Activated CD4-positive, alpha-beta T cell treated with anti-CD3 and anti-CD28 coated beads, Interleukin-2, amount 10 ng/mL, durations not matched to agents 24 days and 14 days (primary cell): ENCODE measurements at places on chromosomes 1 and 21.

- no peak for DNase-seq
These were observed 97.0 kb upstream of the C1orf174 start for GRCh38 chr1:3996846-3997705.

- peak; percentile 50 for DNase-seq
These were observed 43.9 kb downstream of the COQ8A start for GRCh38 chr1:226983992-226984364.

DNA sequence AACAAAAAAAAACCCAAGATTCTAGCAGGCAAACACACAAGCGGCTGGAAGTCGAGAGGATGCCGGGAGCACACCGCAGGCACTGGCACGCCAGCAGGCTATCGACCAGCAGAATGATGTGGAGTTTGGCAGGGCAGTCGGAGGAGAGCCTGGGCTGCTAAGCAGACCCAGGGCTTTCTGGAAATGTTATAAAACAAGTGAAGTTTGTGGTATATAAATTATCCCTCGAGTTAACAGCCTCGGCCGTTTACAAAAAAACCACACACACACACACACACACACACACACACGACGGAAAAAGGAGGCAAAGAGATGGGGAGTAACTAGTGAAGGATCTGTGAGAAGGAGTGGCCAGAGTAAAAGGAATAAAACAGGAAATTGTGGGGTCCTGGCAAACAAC lies 87.2 kb upstream of the IVNS1ABP start:
- DNase-seq = no peak

GRCh38 chr1:45924736-45925135 lies 121.3 kb downstream of the MAST2 start:
- no peak for DNase-seq

GRCh38 chr1:18339161-18339560 lies 141.6 kb upstream of the KLHDC7A start:
- no peak for DNase-seq

GRCh38 chr1:184870319-184870718 lies 104.0 kb downstream of the NIBAN1 start:
- DNase-seq = peak; percentile 66

GRCh38 chr1:70779571-70779970 lies 268.0 kb downstream of the PTGER3 start:
- DNase-seq = no peak

DNA sequence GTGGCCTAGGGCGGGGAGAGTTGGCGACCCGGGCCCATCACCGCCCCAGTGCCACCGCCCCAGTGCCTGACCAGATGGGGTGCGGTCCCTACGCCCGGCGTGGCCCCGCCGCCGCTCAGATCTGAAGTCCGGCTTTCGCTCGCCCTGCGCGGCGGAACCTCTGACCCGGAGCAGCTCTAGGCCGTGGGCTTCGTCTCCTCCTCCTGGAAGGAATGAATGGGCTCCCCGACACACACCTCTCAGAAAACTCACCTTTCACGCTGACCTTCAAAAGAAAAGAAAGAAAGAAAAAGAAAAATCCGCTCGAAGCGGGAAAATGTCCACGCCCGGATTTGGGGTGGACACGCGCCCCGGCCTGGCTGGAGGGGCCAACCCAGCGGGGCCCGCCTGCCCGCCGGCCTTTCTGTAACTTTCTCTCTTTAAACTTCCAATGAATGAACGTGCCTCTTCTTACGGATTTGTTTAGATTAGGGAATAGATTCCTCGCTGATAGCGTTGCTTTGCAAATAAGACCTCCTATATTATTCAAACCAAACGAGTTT lies 5.4 kb upstream of the SIM2 start:
- DNase-seq = no peak

DNA sequence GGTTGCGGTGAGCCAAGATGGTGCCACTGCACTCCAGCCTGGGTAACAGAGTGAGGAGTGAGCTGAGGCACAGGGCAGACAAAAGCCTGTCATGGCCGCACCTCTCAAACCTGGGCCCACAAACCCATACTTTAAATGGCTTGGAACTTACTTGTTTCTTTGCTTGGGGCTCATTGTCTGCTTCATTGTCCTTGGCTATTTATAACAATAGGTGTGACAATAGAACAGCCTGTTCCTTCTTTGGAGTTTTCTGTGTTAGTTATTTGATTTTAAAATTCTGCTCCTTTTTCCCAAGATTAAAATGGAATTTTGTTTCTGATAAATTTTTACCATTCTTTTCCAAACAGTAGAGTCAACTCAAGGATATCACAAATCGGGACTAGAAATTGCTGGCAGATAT lies 94.7 kb downstream of the PBX1 start:
- DNase-seq = no peak

DNA sequence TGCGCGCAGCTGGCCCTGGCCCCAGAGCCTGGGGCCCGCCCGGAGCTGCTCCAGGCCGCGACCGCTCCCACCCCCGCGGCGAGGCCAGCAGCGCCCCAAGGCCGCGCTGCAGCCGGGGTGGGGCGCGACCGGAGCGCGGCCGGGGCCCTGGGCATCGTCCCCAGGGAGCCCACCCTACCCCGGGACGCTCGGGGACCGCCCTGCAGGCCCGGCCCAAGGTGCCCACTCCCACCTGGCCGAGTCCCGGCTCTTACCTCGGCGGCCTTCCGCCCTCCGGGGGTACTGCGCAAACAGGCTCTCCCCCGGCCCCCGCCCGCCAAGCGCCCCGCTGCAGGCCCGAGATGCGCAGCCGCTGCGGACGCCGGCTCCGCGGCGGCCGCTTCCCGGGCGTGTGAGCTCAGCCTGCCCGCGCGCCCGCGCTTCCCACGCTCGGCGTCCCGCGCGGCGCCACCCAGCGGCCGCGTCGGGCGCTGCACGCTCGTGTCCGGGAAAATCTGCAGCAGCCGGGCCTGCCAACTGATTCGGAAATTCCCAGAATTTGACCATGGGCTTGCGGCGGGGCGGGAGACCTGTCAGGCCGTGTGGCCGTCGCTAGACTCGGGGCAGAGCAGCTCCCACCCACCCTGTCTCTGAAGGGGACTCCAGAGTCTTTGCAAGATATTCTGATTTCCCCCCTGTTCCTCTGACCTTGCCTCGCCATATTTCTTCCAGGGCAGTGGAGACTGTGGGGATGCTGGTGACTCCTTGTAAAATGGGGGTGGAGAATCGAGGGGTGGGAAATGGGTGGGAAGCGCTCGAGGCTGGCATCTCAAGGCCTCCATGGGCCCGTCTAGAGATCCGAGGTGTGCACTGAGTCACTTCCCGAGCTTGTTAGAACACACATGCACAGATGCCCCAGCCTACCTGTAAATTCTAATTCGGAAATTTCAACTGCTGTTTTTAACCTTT lies 41.9 kb downstream of the CD34 start:
- DNase-seq = peak; percentile 94

DNA sequence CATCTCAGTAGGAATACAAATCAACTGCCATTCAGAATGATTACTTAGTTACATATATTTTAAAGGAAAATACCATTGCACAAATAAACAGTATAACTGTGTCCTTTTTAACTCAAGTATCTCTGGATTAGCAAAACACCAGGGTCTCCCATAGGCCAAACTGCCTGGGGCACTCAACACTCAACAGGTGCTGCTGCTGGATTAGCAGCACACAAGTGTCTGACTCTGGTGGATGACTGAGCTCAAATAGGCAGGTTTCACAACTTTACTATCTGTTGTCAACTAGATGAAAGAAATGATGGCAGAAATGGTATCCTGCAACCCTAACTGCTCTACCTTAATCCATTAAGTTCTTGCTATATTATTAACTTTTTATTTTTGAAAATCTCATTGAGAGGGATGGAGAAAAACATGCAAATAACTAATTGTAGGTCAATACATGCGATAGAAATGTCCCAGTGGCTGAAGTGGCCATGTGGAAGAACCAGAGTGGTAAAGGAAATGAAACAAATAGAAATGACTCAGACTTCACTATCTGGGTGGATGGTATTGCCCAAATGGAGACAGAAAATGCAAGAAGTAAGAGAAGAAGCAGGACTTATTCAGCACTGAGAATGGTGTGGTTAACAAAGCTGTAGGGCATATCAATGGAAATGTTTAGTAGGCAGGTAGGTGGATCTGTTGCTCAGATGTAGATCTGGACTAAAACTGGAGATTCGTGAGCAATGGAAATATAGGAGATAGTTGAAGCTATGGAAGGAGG lies 90.8 kb upstream of the CCDC190 start:
- DNase-seq = no peak

- peak; percentile 70 for DNase-seq
These were observed 50.8 kb downstream of the HS2ST1 start for GRCh38 chr1:86965012-86965826.

DNA sequence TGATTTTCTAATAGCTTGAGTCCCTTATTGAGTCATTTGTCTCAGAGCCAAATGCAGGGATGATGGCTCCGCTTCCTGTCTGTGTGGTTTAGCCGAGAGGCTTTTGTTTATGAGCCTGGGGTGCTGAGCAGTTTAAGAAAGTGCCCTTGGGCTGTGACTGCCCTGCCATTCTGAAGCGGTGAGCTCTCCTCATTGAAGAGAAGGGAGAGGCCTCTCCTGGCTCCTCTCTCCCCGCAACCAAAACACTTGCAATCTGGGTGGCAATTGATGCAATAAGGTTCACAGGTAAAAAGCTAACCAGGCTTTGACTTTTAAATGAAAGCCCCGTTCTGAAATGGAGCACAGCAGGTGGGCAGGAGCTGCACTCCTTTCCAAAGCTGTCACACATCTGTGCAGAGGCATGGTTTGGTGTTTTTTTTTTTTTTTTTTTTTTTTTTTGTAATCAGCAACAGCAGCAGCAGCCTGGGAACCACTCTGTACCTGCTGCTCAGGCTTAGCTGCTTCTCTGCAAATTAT lies 403.7 kb downstream of the SIPA1L2 start:
- peak; percentile 69 for DNase-seq

DNA sequence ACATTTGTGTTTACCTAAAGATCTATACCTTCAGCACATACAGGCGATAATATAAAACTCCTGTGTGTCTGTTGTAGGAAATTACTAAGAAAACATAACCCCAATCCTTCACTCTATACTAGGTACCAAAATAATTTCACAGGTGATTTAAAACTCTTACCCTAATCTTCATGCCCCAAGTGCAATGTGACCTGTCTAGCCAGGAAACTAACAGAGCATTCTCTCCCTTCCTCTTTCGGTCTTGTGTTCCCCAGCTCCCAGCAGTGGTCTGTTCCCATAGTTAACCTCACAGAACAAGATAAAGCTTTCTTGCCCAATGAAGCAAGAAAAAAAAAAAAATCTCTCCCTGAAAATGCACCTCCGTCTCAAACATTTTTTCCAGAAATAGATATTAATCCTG lies 493.5 kb downstream of the DPYD start:
- DNase-seq = no peak

DNA sequence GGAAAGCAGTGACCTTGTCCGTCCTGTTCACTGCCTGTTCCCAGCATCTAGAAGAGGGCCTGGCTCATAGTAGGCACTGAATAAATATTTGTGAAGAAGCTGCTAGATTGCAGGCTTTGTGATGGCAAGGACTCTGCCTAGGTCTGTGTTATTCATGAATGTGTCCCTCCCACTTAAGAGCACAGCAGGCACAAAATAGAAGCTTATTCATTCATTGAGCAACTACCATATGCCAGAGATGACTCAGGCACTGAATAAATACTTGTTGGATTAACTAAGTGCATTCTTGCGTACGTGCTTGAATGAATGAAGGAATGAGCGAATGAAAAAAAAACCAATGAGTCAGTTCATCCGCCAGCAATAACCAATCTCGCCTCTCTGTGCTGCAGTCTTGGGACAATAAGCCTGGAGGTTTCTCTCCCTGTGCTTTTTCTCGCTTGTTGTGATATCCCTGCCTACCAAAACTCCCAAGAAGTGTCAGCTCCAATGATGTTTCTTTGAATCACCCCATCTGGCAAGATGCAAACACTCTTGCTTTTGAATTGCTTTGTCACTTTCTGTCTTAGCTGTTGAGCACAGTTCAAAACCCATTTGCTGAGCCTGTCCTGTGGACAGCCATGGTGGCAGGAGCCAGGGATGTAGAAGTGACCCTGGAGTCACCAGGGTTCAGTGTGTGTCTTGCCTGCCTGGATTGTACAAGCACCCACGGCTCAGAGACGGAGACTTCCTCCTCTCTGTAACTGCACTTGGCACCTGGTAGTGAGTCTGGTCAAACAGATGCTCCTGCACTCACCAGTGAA lies 143.9 kb downstream of the KAZN start:
- no peak for DNase-seq

DNA sequence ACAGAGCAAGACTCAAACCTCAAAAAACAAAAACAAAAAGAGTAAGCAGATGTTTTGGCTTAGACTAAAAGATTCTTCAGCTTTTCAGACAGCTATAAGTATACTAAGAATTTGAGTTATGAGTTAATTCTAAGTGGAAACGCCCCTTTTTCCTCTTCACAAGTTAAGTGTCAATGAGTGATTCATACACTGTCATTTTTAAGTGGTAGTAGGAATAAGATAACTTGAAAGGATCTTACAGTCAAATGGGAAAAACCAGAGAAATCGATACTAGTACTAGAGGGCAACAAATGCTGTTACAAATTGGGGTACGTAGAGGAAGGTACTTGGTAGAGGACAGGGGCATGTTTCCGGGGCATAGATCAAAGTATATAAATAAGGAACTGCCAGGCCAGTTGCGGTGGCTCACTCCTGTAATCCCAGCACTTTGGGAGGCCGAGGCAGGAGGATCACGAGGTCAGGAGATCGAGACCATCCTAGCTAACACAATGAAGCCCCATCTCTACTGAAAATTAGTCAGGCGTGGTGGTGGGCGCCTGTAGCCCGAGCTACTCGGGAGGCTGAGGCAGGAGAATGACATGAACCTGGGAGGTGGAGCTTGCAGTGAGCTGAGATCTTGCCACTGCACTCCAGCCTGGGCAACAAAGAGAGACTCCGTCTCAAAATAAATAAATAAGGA lies 7.4 kb downstream of the H3-3A start:
- DNase-seq = no peak

DNA sequence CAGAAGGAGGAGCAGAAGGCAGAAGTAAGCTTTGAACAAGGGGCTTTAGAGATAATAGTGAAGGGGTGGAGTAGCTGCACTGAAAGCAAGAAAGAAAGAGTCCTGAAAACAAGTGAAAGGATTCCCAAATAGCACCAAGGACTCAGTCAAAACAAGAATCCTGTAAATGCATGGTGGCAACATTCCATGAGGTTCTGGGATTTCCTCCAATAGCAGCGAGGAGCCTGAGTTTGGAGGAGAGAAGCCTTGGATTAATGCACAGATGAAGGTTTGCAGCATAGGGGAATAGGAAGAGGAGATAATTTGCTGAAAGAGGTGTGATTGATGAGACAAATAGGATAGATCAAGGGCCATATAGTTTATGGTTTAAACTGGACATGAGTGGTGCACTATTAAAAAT lies 10.9 kb downstream of the KRTAP22-2 start:
- no peak for DNase-seq

- DNase-seq = no peak
These were observed 16.7 kb downstream of the LPAR3 start for GRCh38 chr1:84876353-84876752.
